Fibroblast of skin of left quadriceps (primary cell): ENCODE measurements at places on chromosomes 3 and 15.
A peak's percentile ranks its signal among the peaks of the same experiment; 100 is the strongest.

GRCh38 chr3:43997316-43997715 lies 244.4 kb upstream of the TOPAZ1 start:
- no peak for DNase-seq

GRCh38 chr15:90553248-90553745 lies 23.6 kb downstream of the CRTC3 start:
- DNase-seq = peak; percentile 90

- DNase-seq = no peak
Measured at GRCh38 chr3:95813244-95813643, 1001.1 kb upstream of the EPHA6 start.

DNA sequence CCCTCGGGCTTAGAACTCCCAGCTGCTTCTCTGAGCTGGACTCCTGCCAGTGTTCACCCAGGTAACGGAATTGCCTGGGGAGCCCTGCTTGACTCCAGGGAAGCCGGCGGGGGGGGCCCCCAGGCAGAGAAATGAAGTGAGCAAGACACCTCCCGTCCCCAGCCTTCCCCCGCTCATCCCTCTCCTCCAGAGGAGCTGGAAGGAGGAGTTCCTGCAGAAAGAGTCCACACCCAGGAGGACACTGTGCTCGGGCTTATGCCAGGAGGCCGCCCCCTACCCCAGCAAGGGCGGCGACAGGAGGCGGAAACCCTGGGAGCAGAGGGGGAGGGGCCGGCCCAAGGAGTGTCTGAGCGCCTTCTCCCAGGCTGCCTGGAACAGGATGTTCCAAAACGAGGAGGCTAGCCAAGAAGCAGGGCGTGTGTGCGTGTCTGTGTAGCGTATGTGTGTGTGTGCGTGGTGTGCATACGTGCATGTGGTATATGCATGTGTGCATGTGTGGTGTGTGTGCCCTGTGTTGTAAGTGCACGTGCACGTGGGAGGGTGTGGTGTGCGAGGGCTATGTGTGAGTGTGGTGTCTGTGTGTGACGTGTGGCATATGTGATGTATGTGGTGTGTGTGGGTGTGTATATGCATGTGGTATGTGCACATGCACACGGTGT lies 511.3 kb downstream of the SHQ1 start:
- peak; percentile 57 for DNase-seq

- DNase-seq = no peak
Measured at GRCh38 chr3:43379343-43379742, 93.0 kb downstream of the SNRK start.

DNA sequence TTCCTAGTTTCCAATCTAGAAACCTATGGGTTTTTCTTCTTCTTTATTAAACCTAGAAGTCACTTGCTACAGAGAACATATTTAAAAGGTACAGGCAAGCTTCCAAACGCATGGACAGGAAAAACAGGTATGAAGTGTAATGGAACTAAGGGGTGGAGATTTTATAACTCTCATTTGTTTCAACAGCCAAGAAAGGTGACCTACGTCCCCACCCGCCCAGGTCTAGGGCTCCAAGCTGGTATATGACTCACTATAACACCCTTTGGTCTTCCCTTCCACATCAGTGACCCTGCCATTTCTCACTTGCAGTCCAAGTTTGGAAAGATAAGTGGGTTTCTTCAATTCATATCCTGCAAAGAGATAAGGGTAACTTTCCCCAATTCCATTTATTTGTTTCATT lies 6.0 kb upstream of the LIPH start:
- DNase-seq = no peak

GRCh38 chr15:57045741-57046382 lies 127.4 kb downstream of the TCF12 start:
- no peak for DNase-seq

DNA sequence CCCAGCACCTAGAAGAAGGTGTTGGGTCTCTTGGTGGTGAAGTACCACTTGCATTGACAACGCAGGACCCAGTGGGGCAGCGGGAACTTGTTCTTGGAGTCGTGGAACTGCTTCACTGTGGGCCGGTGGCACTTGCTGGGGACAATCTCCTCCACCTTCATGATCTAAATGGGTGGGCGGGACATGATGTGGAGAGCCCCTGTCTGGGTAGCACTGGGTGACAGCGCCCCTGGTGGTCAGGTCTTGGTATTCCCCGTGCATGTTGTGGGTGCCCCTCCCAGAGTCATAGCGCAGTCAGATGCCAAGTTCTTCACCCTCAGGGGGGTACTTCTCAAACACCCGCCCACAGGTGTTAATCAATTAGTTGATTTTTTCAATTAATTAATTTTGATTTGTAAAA lies 60.2 kb downstream of the AGBL1 start:
- DNase-seq = no peak
